Amniotic stem cell (primary cell): ENCODE measurements at places on chromosomes 11 and 22.

- DNase-seq: no peak
These were observed 165.0 kb upstream of the MTNR1B start for GRCh38 chr11:92804388-92804966.

GRCh38 chr11:45513821-45514340, 151.5 kb downstream of the CHST1 start:
- DNase-seq: no peak

- no peak for DNase-seq
These were observed 21.0 kb upstream of the CFAP300 start for GRCh38 chr11:102026217-102026616.

GRCh38 chr11:118916842-118917388, 8.8 kb downstream of the BCL9L start:
- peak; percentile 79 for DNase-seq

DNA sequence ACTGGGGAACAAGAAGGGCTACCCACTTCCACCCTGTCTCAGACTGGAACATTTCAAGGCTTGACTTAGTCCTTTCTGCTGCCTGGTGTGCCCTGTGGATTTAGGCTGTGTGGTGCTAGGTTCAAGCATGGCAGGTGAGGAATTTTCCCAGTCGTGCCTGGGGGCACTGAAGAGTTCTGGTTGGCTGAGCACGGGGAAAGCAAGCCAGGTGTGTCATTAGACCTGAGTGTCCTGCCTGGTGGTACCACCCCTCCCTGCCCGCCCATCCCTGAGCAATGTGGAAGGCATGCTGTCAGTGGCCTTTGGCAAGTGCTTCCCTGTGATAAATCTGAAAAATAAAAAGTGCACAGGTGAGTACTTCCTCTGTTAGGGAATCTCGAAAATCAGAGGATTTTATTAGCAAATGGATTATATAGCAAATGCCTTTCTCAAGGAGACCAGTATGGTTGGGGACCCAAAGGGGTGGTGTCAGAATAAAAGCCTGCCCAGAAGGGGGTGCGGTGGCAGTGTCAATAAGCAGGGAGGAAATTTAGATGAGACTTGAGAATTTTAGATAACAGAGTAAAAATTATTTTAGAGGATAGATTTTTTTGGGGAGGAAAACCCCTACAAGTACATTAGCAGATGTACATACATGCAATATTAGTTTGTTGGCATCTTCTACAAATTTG, 22.8 kb downstream of the TEAD1 start:
- no peak for DNase-seq

DNA sequence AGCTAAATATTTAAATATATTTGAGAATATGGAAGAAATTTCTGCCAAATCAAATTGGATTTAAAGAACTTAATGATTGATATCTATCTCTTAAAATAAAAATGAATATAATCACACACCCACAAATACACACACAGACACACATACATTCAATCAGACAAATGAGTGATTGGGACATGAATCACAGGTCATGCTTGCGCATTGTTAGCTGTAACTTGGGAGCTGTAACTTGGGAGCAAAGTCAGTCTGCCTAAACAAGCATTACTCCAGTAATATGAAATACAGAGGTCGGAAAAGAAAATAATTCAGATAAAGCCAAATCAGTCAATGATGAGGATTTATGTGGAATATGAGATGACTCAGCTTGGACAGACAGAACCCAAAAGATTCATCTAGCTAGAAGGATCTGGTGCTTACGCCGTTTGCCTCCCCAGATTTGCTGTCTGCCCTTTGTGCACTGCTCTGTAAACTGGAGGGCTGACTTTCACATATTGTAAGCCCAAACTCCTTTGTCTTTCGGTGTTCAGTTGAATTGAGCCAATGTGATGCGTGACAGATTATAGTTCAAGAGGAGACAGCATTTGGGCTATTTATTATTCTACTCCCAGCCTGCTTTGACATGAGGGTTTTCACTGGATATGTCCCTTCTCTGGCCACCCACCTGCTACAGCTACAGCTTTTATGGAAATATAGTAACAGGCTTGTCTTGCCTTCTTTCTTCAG, 1.6 kb downstream of the OR56B1 start:
- DNase-seq: no peak

DNA sequence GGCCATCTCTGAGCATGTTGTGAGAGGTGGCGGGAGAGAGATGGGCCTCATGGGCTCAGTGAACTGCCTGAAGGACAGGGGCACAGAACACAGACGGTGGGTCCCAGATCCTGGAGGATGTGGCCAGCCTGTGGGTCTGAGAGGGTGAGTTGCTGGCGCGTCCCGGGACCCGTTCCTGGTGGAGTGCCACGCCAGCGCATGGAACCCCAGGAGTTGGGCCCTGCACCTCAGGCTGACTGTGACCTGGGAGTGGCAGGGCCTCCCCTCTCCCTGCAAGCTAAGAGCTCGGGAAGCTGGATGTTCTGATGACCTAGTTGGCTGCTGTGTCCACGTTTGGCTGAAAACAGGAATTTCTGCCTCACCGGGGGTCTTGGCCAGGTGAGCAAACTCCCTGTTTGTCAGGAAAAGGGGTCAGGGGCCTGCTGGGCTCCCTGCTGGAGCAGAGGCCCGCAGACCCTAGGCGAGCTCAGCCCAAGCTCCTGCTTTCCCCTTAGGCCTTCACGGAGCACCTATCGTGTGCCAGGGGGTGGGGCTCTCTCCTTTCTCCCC, 15.0 kb downstream of the LRRC32 start:
- DNase-seq: no peak

GRCh38 chr11:11978792-11979487, 29.5 kb downstream of the DKK3 start:
- DNase-seq: no peak

GRCh38 chr11:58742981-58743880, 11.5 kb upstream of the GLYAT start:
- DNase-seq: no peak

DNA sequence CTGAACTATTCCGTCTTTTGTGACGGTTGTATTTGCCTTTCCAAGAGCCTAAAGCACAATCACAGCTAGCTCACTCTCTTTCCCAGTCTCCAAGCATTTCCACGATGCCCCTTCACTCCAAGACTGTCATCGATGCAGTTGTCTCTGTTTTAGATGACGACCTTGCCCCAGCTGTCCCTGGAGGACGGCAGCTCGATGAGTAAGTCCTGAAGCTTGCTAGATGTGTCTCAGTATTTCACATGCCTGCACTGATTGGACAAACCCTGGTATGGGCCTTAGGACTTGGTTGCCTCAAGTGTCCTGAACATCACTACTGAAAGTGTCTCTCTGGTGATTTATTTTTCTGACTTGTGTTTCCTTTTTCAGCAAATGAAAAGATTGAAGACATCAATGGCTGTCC, 129.9 kb downstream of the NAV2 start:
- DNase-seq: no peak

GRCh38 chr22:25487508-25487907, 77.0 kb upstream of the GRK3 start:
- DNase-seq: no peak

- DNase-seq: no peak
These were observed 11.5 kb upstream of the CASP4 start for GRCh38 chr11:104979839-104980238.

GRCh38 chr22:37818409-37819104, 4.6 kb upstream of the GALR3 start:
- no peak for DNase-seq

GRCh38 chr11:100757646-100758045, 70.6 kb downstream of the ARHGAP42 start:
- no peak for DNase-seq

- no peak for DNase-seq
These were observed 4.6 kb downstream of the MRTFA start for GRCh38 chr22:40631925-40632324.

GRCh38 chr11:128551058-128551457, 36.3 kb downstream of the ETS1 start:
- DNase-seq: no peak

GRCh38 chr11:126115816-126116331, 53.2 kb upstream of the CDON start:
- peak; percentile 52 for DNase-seq

DNA sequence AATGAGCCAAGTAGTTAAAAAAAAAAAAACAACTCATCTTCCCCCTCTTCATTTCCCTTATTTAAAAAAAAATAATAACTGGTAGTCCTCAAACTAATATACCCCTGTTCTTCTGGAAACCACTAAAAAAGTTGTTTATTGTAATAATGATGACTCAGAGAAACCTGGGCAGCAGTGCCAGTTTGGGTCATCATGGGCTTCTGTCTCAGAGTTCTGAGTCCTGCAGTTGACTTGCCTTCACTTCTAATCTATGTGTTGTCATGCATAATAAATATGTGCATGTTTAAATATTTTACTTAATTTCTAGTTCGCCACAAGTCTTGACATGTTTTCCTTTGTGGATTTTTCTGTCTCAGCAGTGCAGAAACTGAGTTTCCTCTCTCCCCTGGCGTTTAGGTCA, 46.8 kb downstream of the PPP2R1B start:
- no peak for DNase-seq

GRCh38 chr11:89249196-89249595, 71.5 kb downstream of the TYR start:
- DNase-seq: no peak

DNA sequence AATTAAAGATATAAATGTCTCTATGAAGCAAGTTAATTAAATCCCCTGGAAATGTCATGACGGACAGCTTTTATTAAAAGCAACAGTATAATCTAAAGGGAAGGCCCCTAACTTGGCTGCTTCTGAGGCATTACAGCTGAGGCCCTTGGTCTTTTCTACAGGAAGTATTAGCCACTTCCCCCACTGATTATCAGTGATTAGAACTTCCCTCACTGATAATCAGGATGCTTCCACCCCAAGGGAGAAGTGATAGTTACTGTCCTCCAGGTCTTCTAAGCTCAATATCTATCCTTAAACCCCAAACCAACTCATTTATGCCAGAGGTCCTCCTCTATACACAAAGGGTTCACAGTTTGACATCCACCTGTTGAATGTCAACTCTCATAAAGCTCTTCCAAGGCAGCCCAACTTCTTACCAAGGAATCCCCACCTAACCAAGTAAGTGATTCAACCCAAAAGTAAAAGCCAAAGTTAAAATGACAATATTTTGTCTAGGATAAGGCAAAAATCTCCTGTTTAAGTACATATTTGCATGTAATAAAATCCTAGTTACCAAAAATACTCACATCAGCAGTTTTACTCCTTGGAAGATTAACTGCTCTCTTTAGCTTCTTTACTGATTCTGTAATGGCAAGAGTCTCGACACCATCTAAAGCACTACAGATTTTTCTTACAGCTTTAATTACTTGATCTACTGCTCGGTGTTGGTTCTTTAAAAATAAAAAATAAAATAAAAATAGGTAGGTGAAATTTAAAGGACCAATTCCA, 58.6 kb upstream of the RPS13 start:
- no peak for DNase-seq

- no peak for DNase-seq
These were observed 500.1 kb downstream of the BRD1 start for GRCh38 chr22:49327411-49328117.

DNA sequence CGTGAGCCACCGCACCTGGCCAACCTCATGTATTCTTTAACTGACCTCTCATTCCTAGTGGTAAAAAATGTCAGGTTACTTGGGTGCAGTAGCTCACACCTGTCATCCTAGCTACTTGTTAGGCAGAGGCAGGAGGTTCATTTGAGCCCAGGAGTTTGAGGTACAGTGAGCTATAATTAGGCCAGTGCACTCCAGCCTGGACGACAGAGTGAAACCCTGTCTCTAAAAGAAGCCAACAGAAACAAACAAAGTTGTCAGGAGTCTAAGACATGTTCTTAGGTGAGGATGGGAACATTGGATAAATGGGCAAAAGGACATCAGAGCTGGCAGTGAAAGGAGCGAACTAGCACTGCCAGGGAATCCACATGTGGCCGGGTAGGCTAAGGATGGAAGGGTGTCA, 18.1 kb downstream of the MADD start:
- DNase-seq: no peak

GRCh38 chr22:46953968-46954765, 191.7 kb downstream of the TBC1D22A start:
- DNase-seq: no peak

GRCh38 chr22:44664149-44664548, 37.9 kb upstream of the PRR5 start:
- DNase-seq: no peak

GRCh38 chr22:45683680-45684079, 12.0 kb downstream of the ATXN10 start:
- DNase-seq: no peak

GRCh38 chr11:104858882-104859775, 39.1 kb downstream of the CASP12 start:
- no peak for DNase-seq

- no peak for DNase-seq
These were observed 20.6 kb downstream of the BCO2 start for GRCh38 chr11:112195951-112196351.

- DNase-seq: no peak
These were observed 3.7 kb downstream of the PPM1F start for GRCh38 chr22:21948824-21949568.

DNA sequence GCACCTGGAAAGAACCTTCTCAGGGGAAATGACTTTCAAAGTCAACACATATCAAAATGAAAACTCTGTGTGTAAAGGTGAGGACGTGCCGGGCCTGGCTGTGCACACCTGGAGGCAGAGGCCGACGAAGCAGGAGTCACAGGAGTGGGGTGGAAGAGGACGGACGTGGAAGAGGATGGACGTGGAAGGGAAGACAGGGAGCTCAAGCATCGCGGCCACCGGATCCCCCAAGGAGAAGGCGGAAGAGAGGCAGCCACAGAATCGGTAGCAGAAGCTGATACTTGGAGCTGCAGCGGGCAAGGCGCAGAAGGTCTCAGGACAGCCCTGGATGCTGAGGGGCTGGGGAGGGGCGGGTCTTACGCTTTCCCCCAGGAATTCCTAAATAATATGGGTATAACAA, 519.8 kb downstream of the BRD1 start:
- no peak for DNase-seq

- DNase-seq: no peak
These were observed 771.0 kb upstream of the ARHGAP42 start for GRCh38 chr11:99916078-99916477.

- no peak for DNase-seq
These were observed 419.4 kb downstream of the DYNC2H1 start for GRCh38 chr11:103528596-103528995.

DNA sequence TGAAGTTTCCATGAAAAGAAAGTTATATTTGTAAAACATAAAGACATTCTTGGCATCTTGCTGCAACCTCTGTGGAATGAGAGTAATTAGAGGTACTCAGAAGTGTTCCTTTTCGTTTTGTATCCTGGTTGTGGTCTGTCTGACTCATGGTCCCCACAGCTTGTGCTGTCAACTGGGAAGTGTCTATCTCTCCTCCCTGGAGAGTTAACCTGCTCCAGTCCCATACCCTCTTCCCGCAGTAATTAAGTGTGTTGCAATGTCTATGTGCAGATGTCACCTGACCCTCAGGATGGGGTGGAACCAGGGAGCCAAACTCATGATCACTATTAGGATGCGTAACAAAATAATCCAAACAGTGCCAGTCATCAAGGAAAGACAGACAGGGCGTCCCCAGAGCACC, 23.0 kb upstream of the ZDHHC13 start:
- DNase-seq: no peak

- no peak for DNase-seq
These were observed 551.4 kb downstream of the BUD13 start for GRCh38 chr11:116221351-116221750.
